ENCODE measurements at places on chromosomes 5 and 9. TPM values are rescaled to one million over a fixed set of nuclear protein-coding genes. Genes with fewer than 3 reads are reported as not detected.

Gene SRA1
- total RNA-seq, result 31.3 TPM

Gene STING1
- 109 TPM for total RNA-seq

Gene FRMPD1
- 0.19 TPM for total RNA-seq

DNA sequence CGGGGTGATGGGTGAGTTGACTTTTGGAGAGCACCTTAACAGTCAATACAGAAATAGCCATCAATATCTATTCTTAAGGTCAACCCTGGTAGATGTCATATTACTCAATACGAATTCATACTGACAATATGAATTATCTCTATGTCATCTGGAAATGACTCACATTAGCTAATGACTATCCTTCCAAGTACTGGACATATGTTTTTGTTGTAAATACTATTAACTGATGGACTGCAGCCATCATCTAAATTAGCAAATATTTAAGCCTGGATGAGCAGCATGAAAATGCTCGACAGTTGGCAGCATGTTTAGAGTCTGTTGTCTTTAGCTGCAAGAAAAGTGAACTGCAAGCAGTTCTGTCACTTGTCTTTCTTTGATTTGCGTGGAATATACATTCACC is 19.6 kb upstream of the ISOC1 start:
- no peaks in the 10 kb centered on the region for H3K4me1 ChIP-seq
- H3K27ac ChIP-seq, result no peak overlapping the region
- H3K27me3 ChIP-seq, result no peaks in the 10 kb centered on the region
- DNase-seq, result no peak
- H3K4me3 ChIP-seq, result no peak overlapping the region
- H3K36me3 ChIP-seq, result no peaks in the 10 kb centered on the region

DNA sequence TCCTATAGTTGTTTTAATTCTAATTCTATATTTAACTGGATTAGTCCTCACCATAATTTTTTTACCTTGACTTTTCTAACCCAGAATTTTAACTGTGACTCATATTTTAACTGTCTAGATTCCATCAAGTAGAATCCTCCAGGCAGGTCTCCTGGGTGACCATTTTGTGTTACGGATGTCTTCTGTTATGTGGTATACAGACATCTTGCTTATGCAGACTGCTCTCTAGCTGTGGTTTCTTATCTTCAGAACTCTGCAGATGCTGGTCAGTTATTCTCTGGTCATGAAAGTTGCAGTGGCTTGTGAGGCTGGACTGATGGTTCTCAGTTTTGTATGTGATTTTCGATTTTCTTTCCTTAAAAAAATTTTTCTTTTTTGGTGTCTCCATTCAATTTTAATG is 139.4 kb downstream of the ATG10 start:
- no peaks in the 10 kb centered on the region for H3K36me3 ChIP-seq
- peaks cover 3% of the 10 kb centered on the region for H3K4me1 ChIP-seq
- H3K27ac ChIP-seq, result no peak overlapping the region
- no peak for DNase-seq
- H3K4me3 ChIP-seq, result no peak overlapping the region

DNA sequence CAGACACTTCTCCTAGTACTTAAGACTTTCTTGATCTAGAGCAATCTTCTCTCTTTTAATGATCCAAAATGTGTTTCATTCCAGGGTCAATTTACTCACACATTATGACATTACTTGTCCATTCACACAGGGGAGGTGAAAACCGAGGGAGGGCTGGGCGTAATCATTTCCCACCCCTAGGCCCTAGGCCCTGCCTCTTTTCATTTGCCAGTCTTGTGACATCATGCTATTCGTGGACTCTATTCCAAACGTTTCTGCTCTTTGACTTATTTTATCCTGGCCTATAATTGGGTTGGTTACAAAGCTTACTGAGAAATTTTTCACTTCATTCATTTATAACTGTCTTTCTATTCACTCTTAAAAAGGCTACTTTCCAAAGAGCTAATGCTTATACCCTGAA is 2.4 kb downstream of the DCAF12 start:
- H3K36me3 ChIP-seq, result peaks cover 10% of the 10 kb centered on the region
- no peak for DNase-seq
- no peak overlapping the region for H3K27ac ChIP-seq
- peaks cover 10% of the 10 kb centered on the region for H3K4me1 ChIP-seq
- no peak overlapping the region for H3K4me3 ChIP-seq

- no peaks in the 10 kb centered on the region for H3K27me3 ChIP-seq
- no peaks in the 10 kb centered on the region for H3K36me3 ChIP-seq
- H3K4me1 ChIP-seq, result peaks cover 13% of the 10 kb centered on the region
These were observed 45.7 kb downstream of the BNC2 start for GRCh38 chr9:16824545-16825330.

Gene SHISAL2B
- total RNA-seq, result not detected

GRCh38 chr9:112012026-112012902 is 115.7 kb downstream of the UGCG start:
- peaks cover 11% of the 10 kb centered on the region for H3K4me1 ChIP-seq
- DNase-seq, result no peak
- no peaks in the 10 kb centered on the region for H3K27me3 ChIP-seq

- no peaks in the 10 kb centered on the region for H3K27me3 ChIP-seq
- DNase-seq, result no peak
- H3K27ac ChIP-seq, result no peak overlapping the region
These were observed 49.2 kb downstream of the MYO10 start for GRCh38 chr5:16886793-16887345.

GRCh38 chr5:42157215-42157614 is 232.1 kb downstream of the FBXO4 start:
- no peak for DNase-seq
- no peaks in the 10 kb centered on the region for H3K4me1 ChIP-seq
- no peak overlapping the region for H3K4me3 ChIP-seq
- H3K36me3 ChIP-seq, result no peaks in the 10 kb centered on the region
- no peaks in the 10 kb centered on the region for H3K27me3 ChIP-seq

Data from kidney (tissue), 22 donors.